ENCODE measurements at places on chromosomes 3 and 15. TPM values are rescaled to one million over a fixed set of nuclear protein-coding genes. Genes with fewer than 3 reads are reported as not detected.
A peak's percentile ranks its signal among the peaks of the same experiment; 100 is the strongest.

- DNase-seq, result no peak
These were observed 112.1 kb downstream of the CMSS1 start for GRCh38 chr3:99929745-99930139.

DNA sequence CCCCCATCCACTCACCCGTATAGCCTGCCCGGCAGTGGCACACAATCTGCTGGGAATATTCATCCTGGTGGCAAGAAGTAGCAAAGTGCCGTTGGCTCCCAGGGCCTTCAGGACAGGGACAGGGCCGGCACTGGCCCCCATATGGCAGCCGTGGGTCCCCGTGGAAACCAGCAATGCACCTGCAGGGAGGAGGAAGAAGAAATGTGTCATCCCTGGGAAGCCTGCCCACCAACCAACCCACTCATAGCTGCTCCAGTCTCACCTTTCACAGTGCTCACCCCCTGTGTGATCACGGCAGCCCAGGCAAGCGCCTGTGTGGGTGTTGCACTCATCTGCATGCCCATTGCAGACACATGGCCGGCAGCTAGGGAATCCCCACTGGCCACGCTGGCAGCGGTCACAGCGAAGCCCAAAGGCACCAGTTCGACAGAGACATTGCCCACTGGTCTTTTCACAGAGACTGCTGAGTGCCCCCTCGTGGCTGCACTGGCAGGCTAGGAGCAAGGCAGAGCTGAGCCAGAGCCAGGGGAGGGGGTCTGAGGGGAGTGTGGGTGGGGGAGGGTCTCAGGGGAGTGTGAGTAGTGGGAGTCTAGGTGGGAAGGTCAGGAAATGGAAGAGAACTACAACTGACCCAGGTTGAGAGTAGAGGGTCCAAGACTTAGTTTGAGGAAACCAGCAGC, 4.5 kb upstream of the USP19 start:
- no peak for DNase-seq

The ALAS1 gene
- 49.2 TPM for polyA plus RNA-seq

- DNase-seq, result no peak
These were observed 2.0 kb downstream of the C2CD4A start for GRCh38 chr15:62068810-62069167.

DNA sequence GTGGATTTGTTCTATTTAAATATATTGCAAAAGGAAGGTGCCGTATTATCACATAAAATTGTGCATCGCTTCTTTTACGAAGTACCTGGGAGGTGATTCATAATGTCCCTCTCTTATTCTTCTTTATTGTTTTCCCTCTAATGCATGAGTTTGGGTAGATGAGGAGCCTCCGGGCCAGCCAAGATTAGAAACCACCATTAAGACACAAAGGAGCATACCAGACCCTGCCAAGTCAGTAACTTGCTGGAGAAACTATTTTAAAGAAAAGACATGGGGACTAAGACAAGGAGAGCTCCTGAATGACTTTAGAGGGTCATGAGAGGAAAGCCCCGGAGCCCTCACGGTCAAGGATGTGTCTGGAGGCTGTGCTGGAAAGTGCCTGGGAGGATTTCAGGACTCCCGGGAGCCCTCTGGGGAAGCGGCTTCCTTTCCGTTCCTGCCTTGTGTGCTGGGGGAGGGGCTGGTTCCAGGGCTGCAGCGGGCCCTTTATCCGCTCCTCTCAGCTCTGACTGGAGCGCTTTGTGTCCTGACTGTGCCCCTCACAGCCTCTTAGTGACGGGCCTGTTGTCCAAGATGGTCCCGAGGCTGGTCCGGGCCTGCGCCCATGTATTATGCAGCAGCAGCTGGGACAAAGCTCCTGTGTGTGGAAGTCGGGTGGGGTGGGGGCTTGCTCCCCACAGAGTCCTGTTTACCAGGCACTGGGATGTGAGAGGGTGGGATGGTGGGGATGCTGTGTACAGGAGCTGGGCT, 35.7 kb downstream of the CORO2B start:
- no peak for DNase-seq

GRCh38 chr3:196149831-196150301, 61.3 kb downstream of the ZDHHC19 start:
- no peak for DNase-seq

The EPB42 gene
- polyA plus RNA-seq, result 2.6 TPM

DNA sequence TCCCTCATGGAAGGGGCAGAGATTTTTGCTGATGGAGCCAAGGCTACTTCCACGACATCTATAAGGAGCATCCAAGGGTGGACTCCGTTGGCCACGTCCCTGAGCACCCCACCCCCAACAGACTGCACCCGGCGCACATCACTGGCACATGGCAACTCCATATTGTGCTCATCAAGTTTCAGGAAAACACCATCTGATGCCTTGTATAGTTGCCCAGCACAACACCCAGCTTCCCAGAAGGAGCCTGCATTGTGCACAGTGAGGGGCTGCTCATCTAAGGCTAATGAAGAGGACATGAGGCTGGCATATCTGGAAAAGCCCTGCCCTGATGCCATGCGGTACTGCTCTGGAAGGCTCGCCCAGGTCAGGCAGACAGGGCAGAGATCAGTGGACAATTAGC, 15.0 kb upstream of the CACNA2D2 start:
- no peak for DNase-seq

DNA sequence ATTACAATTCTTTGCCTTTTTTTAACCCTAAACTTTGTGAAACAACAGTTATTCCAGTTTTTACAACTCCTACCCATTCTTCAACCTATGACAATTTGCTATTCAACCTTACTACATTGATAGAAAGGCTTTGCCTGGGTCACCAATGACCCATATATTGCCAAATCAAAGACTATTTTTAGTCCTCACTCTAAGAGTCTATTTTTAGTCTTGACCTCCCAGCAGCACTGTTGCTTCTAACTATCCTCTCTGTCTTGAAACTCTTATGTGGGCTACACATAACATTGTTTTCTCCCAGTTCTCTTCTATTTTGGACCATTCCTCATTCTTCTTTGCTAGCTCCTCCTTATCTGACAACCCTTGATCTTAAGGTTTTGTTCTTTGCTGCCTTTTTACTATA, 71.4 kb downstream of the C3orf80 start:
- no peak for DNase-seq

- DNase-seq, result no peak
These were observed 88.3 kb downstream of the ATP10A start for GRCh38 chr15:25774871-25775270.

The PCLAF gene
- 52.0 TPM for polyA plus RNA-seq

DNA sequence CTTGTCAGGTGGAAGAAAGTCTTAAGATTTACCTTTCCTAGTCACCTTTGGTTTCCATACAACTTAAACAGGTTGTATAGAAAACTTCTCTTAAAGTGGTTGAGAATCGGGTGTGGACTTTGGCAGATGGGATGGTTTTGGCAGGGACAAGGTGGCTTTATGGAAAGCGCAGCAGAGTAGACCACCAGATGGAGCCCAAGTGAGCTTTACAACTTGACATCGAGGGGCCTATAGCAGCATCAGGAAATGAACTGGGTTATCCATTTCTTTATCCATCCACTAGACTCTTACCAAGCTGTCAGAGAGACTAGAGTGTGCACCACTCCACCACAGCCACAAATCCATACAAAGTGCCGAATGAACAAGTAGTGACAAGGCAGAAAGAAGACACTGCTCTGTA, 85.3 kb upstream of the MBNL1 start:
- DNase-seq, result peak; percentile 20

DNA sequence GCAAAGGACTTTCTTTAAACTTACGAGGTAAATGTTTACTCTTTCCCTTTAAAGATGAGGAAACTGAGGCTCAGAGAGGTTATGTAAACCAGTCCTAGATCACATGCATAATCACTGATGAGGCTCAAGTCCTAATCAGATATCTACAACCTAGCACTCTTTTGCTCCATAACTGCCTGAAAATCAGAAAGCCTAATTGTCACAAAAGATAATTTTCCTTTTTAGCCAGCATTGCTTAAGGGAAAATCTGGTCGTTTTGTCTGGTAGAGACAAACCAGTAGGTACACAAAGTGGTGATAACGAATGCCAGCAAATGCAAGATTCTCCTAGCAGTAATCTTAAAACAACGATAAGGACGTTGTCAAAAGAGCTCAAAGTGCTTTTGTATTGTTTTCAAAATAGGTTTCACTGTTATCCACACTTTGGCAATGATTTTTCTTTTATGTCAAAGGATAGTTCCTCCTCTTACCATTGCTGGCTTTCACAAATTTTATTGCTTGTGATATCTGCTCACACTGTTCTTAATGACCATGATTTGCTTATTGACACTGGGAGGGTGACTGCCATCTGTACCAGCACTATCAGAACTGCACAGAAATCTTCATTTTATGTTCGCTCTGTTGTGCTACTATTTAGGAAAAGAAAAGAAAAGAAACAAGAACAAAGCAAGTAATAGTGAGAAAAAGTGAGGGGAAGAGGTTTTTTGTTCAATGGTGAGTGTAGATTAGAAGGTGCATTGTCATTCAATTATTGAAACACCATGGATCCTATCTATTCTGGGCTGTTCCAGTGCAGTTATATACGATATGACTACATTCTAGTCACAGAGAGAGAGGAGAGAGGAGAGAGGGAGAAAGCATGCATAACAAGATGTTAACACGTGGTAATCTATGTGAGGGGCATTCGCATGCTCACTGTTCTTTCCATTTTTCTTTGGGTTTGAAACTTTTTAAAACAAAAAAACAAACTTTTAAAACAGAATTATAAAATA, 13.7 kb downstream of the IQCH start:
- DNase-seq, result no peak

DNA sequence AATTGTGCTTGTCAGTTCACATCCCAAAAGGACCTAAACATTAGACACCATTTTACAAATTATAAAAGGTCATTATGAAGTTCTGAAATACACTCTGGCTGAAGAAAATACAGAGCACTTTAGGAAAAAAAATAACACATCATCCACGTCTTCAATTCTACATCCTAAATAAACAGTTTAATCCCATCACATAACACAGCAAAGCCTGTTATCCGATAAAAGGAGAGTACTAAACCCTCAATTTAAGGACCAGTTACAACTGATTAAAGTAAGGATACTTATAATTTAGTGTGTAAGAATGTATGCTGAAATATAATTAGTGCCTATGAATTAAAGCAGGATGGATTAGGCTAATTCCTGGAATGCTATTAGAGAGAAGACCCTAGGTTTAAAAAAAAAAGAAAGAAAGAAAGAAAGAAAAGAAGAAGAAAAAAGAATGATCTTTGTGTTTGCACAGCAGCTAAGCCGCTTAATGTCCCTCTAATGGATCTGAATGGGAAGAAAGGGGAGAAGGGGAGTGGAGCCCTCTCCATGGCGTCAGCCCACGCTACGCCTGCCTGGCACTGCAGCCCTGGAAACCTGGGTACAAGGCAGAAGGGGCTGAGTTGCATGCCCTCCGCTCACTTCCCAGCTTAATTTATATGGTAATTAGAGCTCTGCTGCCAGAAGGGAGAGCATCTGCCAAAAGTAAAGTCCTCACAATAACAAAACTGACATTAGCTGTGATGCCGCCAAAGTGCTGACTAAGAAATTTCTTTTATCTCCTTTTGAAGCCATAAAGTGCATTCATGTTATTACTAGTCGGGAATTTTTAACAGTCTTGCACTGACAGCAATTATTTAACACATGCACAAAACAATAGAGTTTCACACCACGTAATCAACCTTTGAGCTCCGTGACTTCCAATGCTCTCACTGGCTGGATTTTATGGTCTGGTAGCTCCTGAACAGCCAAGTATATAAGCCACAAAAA, 90.0 kb downstream of the FSIP1 start:
- DNase-seq, result peak; percentile 15

The CDAN1 gene
- 19.3 TPM for polyA plus RNA-seq

DNA sequence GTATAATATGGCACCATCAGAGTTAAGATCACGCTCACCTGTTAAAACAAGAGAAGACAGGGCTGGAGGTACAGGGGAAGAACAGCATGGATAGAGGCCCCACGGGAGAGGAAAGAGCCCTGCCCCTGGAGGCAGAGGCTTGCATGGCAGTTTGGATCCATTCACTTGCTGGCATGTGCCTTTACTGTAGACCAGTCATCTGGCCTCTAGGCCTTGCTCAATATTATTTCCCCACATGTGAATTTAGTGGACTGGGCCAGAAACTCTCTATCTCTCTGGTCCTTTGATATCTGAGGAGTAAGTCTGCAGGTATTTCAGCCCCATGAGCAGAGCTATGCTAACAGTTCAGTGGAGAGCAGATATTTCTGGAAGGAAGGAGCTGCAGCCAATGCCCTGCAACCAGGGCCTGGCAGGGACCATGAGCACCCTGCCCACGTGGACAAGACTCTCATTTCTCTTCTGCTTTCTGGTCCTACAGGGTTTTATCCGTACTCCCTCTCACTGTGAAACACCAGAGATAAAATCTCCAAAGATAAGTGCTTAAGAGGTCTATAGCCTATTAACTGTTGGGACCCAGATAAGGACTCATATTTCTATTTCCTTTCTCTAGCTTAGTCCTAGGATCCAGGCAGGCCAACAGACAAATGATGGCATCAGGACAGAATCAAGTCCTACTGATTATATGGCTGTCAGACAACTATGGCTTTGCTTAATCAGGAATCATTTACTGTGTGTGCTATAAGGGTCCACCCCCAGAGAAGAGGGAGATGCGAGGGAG, 65.0 kb downstream of the CLDN11 start:
- DNase-seq, result no peak

DNA sequence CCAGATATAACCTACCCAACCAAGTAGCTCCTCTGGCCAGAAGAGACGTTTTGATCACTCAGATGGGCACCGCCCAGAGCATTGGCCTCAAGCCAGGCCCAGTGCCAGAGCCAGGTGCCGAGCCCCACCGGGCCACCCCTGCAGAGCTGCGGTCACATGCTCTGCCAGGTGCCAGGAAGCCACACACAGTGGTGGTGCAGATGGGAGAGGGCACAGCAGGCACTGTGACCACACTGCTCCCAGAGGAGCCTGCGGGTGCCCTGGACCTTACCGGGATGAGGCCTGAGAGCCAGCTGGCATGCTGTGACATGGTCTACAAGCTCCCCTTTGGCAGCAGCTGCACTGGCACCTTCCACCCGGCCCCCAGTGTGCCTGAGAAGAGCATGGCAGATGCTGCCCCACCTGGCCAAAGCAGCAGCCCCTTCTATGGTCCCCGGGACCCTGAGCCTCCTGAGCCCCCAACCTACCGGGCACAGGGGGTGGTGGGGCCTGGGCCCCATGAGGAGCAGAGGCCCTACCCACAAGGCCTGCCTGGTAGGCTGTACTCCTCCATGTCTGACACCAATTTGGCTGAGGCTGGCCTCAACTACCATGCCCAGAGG, 19.1 kb upstream of the APEH start:
- DNase-seq, result no peak

GRCh38 chr15:68618908-68619698, 40.3 kb downstream of the CORO2B start:
- no peak for DNase-seq

GRCh38 chr3:51830345-51830744, 31.1 kb upstream of the IQCF2 start:
- no peak for DNase-seq

The SLC12A1 gene
- 230 TPM for polyA plus RNA-seq
